NCI-H82 (cell line): ENCODE measurements at places on chromosomes 7 and 10.

GRCh38 chr10:67935223-67935622 is 50.8 kb downstream of the SIRT1 start:
- DNase-seq: no peak

GRCh38 chr7:55020466-55020871 is 1.7 kb downstream of the EGFR start:
- DNase-seq: no peak

GRCh38 chr7:91463330-91463729 is 199.1 kb downstream of the FZD1 start:
- DNase-seq: no peak

- DNase-seq: no peak
These were observed 24.5 kb downstream of the UNCX start for GRCh38 chr7:1257221-1257620.

- DNase-seq: no peak
These were observed 37.1 kb downstream of the PRKCQ start for GRCh38 chr10:6542999-6543430.

DNA sequence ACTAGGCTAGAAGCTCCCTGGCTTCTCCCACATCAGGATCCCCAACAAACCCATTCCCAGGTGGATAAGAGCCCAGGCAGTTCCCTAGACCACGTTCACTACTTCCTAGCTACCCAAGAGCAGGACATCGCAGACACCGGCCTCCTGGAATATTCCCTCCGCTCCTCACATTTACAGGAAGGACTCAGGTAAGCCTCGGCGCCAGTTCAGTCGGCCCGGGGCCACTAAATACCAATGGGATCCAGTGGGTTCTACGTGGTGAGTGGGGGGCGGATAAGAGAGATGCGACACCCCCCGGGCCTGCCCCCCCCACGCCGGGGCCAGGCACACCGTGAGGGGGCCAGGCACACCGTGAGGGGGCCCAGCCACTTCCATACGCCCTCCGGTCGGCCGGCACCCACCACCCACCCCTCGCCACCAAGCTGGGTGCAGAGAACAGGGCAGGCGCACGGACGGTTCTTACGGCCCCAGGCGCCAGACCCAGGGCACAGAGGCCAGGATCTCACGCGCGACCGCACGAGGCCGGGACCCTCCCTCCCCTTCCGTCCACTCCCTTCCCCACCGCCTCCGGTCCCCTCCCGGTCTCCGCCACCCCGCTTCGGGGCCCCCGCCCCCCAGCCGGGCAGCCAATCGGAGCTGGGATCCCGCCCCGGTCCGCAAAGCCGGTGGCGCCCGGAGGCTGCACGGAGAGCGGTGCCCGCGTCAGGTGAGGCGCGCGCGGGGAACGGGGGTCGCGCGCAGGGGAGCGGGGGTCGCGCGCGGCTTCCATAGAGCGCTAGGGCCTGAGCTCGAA is at the start of gene BLVRA:
BLVRA (plus strand) TSS at position 652 of the 793 bp plus-strand sequence. CDS start 12,479 bp downstream, outside the sequence.
- DNase-seq: peak; percentile 78

GRCh38 chr7:134289423-134289822 is 27.3 kb downstream of the SLC35B4 start:
- no peak for DNase-seq

DNA sequence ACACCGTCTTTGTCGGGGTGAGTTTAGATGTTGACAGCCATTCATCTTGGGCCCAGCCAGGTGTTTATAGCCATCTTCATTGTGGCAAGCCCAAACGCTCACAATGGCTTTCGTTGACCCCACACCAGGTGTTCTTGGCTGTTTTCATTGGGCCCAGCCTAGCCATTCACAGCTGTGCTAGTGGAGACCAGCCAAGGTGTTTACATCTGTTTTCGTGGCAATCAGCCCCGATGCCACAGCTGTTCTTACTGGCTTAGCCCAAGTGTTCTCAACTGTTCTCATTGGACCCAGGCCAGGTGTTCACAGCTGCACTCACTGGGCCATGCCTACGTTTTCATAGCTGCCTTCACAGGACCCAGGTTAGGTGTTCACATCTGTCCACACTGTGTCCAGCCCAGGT is 7.7 kb downstream of the FRG2B start:
- no peak for DNase-seq

- DNase-seq: no peak
These were observed 657 bp downstream of the ECHDC3 start for GRCh38 chr10:11742779-11743298.

DNA sequence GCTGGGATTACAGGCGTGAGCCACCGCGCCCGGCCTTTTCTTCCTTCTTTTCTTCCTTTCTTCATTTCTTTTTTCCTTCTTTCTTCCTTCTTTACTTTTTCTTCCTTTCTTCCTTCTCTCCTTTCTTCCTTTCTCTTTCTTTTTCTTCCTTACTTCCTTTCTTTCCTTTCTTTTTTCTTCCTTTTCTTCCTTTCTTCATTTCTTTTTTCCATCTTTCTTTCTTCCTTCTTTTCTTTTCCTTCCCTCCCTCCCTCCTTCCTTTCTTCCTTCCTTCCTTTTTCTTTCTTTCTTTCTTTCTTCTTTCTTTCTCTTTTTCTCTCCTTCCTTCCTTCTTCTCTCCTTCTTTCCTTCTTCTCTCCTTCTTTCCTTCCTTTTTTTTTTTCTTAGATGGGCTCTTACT is 47.0 kb upstream of the CUX1 start:
- DNase-seq: no peak

DNA sequence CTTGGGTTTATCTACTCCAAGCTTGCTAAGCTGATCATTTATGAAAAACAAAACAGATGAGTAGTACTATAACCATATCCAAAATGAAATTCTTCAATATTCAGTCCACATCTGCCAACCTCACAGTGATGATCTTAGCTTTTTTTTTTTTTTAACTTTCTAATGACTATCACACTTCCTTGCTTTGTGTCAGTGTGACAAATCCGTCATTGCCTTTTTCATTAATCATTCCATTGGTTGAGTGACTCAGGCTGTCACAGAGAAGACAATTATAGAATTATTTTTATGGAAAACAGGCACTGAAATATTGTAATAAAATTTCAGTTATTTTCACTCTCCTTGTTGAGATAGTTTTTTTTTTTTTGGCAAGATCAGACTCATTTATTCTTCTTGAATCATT is 70.7 kb downstream of the CPVL start:
- DNase-seq: no peak

GRCh38 chr7:154253810-154254209 is 201.6 kb downstream of the DPP6 start:
- no peak for DNase-seq

- peak; percentile 84 for DNase-seq
These were observed 155.6 kb downstream of the PKD1L1 start for GRCh38 chr7:47792521-47793121.

DNA sequence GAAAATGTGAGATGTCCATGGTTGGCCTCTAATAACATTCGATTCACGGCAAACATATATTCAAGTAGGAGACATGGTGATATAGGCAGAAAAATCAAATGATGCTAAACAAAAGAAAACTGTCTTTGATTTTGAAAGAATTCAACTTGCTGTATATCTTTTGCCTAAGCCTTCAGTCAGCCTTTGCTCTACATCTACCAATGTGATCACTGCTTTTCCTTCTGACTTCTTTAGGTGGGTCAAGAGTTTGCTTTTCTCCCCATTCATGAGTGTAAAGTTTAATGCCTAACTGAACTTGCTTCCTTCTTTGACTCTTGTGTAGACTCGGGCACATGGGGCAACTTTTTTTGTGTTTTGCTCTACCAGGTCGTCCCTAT is 417 bp upstream of the HIF1AN start:
- no peak for DNase-seq

DNA sequence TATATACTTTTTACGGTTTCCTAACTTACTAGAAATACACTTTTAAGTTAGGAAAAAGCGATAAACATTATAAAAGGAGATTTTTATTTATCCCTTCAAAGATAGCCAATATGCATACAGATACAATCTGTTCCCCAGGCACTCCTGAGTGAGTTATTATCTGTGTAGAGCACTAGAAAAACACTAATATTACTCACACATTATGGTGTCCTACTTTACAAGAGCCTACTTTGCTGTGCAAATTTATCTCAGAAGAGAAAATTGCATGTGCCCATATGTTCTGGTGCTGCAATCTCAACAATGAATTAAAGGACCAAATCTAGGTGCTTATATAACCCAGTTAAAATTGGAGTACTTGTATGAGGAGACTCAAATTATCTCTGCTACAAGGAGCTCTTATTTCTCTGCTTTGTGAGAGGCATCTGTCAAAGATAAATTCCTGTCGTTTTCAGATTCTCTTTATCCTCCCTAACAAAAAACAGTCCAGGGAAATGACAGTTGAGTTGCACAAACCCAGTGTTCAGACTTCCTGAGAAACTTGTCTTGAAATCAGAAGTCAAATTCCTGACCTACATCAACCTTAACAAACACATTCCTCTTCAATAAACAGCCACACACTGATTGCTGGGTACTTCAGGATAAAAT is 28.9 kb downstream of the CPA1 start:
- DNase-seq: no peak

GRCh38 chr10:42707234-42707633 is 68.9 kb upstream of the ZNF33B start:
- no peak for DNase-seq

DNA sequence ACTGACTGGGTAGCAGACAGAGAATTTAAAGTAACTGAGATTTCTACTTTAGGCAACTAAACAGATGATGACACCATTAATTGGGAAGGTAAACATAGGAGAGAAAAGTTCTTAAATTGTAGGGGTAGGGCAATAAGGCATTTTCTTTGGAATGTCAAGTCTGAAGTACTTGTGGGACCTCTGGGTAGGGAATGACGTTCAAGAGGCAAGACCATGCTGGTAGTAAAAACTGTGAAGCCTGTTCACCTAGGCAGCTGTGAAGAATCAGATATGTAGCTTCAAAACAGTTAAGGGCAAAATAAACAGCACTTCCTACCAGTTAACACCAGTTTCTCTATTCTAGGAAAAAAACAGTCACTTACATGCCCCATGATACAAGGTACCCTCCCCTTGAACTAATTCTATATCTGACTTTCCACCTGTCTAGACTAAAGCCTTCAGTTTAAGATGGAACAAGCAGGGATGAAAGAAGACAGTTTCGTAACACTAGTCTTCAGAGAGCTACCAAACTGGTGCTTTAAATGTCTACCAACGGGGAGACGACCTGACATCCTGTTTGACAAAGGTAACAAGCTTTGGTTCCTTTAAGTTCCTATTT is 63.1 kb upstream of the KCNIP2 start:
- DNase-seq: no peak

GRCh38 chr10:110501142-110501937 is 3.6 kb downstream of the DUSP5 start:
- DNase-seq: peak; percentile 79

GRCh38 chr7:102933763-102934162 is 21.0 kb downstream of the LRRC17 start:
- DNase-seq: no peak

GRCh38 chr10:114334301-114334700 is 70.0 kb downstream of the AFAP1L2 start:
- no peak for DNase-seq

DNA sequence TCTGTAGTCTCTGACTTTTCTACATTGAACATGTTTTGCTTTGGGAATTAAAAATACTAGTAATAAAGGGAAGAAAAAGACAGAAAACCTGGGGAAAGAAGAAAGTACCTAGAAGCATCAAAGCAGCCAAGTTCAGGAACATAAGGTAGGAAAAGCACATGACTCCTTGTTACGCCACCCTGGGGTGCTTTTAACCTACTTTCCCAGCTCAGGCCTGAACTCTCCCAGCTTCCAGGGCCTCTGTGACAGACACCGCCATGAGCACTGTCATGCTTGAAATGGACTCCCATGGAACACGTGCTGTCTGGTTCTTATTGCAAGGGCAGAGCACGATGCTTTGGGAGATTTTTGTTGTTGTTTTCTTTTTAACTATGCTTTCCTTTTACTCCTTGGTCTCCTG is 11.4 kb downstream of the ACTR1A start:
- no peak for DNase-seq

- no peak for DNase-seq
These were observed 25.9 kb downstream of the GRK5 start for GRCh38 chr10:119233123-119233820.

DNA sequence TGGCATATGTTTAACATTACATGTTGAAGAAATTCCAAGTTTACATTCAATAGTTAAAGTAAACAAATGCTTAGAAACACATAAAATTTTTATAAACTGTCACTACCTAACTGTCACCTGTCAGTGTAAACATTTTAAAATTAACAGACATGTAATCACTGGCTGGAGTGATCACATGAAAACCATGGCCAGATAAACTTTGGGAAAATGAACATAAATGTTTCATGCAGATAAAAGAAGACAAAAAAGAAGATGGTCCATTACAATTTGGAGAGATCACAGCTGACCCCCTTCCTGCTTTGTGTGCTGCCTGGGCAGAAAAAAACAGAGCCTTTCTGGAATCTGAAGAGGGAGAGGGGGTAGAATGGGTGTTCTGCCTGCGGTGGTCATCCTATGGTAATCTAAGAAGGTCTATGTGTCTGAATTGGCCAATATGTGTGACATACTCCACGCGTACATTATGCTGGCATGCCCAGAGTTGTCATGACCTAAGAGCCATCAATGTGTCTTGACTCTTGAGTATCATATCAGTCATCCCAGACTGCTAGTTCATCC is 57.5 kb upstream of the MEOX2 start:
- no peak for DNase-seq

- DNase-seq: no peak
These were observed 21.4 kb downstream of the LANCL2 start for GRCh38 chr7:55386541-55386940.
